ENCODE measurements at places on chromosomes 1 and 21.

GRCh38 chr1:101154547-101154946, 82.3 kb upstream of the S1PR1 start:
- no peak for DNase-seq

- no peak for DNase-seq
Observed at GRCh38 chr1:168617974-168618750, 41.8 kb downstream of the XCL1 start.

GRCh38 chr1:246106342-246106763, 400.7 kb downstream of the SMYD3 start:
- no peak for DNase-seq

- no peak for DNase-seq
Observed at GRCh38 chr1:107687849-107688753, 276.9 kb downstream of the VAV3 start.

GRCh38 chr1:236407059-236407458, 13.0 kb downstream of the EDARADD start:
- DNase-seq, result no peak

- no peak for DNase-seq
Observed at GRCh38 chr21:45150638-45151131, 76.3 kb downstream of the ADARB1 start.

DNA sequence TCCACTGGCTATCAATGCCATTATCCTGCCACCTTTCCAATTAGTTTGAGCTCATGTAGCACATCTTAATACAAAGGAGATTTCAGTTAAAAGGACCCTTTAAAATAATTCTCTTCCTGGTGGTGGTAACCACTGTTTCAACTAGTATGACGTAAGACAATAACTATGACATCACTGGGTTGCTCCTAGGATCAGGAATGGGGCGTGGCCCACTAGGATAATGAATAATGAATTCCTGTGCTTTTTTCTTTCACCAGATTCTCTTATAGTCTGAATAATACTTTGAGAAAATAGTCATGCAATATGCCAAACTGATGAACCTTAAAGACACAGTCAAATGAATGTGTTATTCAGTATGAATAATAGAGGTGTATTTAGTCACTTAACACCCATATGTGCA, 10.6 kb upstream of the KIFAP3 start:
- DNase-seq, result no peak

DNA sequence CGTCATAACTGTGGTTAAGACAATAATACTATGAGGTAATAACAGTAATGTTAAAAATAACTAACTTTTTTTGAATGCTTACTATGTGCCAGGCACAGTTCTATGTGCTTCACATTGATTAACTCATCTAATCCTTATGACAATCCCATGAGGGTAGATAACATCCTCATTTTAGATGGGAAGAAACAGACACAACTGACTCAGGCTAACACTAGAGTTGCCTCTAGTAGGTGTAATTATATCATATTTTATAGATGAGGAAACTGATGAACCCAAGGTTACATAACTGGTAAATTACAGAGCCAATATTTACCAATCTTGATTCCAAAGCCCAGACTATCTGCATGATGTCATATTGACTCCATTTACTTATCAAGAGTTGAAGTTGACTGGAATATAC, 23.5 kb downstream of the SERPINC1 start:
- no peak for DNase-seq

- DNase-seq, result no peak
Observed at GRCh38 chr1:81387446-81387845, 413.3 kb upstream of the ADGRL2 start.

- no peak for DNase-seq
Observed at GRCh38 chr21:20570824-20571232, 427.4 kb upstream of the NCAM2 start.

GRCh38 chr1:54854381-54855020, 32.5 kb downstream of the DHCR24 start:
- DNase-seq, result no peak

GRCh38 chr21:37008724-37009123, 2.2 kb downstream of the RIPPLY3 start:
- no peak for DNase-seq

GRCh38 chr1:210938416-210938925, 195.5 kb downstream of the KCNH1 start:
- DNase-seq, result no peak

- no peak for DNase-seq
Observed at GRCh38 chr1:222792744-222793143, 22.1 kb upstream of the DISP1 start.

Measured in left hindlimb (tissue), 1 donor.